ENCODE measurements at places on chromosomes 3 and 15. TPM values are rescaled to one million over a fixed set of nuclear protein-coding genes. Genes with fewer than 3 reads are reported as not detected.

The DAZL gene
- not detected for total RNA-seq

The SH2D7 gene
- not detected for total RNA-seq

The ARGFX gene
- total RNA-seq = not detected

The NR2F2 gene
- 97.8 TPM for total RNA-seq

The ALDH1A2 gene
- total RNA-seq = 5.5 TPM

The C2CD4A gene
- total RNA-seq = not detected

The MED12L gene
- total RNA-seq = 0.27 TPM

The CEP152 gene
- total RNA-seq = 5.0 TPM

The FOXB1 gene
- total RNA-seq = not detected

The TAGLN3 gene
- not detected for total RNA-seq

The SUSD5 gene
- total RNA-seq = 1.6 TPM

The CCDC39 gene
- total RNA-seq = not detected

The NUSAP1 gene
- total RNA-seq = 0.47 TPM

The DAPK2 gene
- total RNA-seq = 9.5 TPM

Data from gastroesophageal sphincter (tissue), 4 donors.